ENCODE measurements at places on chromosomes 5 and 9. TPM values are rescaled to one million over a fixed set of nuclear protein-coding genes. Genes with fewer than 3 reads are reported as not detected.

- no peak for DNase-seq
Measured at GRCh38 chr5:141778206-141778605, 96.2 kb upstream of the ARAP3 start.

- DNase-seq = no peak
Measured at GRCh38 chr5:76683816-76684731, 31.9 kb upstream of the F2R start.

Gene JMY
- total RNA-seq = 10.3 TPM

GRCh38 chr9:25207402-25208195 is 470.6 kb downstream of the TUSC1 start:
- no peak for DNase-seq

DNA sequence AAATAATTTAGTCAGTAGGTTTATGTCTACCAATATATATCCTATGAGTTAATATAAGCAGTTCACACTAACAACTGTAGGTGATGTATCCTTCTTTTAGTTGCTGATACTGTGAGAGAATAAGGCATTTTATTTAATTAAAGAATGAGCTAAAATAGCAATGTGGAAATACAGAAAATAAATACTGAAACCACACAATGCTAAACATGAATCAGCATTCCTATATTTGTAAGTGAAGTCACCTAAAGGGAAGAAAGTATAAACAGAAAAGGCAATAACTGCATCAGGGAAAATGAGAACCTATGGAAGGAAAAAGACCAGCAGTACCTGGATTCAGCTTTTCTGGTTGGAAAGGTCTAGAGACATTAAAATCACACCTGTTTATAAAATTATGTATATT is 336.0 kb downstream of the PDE4D start:
- no peak for DNase-seq

DNA sequence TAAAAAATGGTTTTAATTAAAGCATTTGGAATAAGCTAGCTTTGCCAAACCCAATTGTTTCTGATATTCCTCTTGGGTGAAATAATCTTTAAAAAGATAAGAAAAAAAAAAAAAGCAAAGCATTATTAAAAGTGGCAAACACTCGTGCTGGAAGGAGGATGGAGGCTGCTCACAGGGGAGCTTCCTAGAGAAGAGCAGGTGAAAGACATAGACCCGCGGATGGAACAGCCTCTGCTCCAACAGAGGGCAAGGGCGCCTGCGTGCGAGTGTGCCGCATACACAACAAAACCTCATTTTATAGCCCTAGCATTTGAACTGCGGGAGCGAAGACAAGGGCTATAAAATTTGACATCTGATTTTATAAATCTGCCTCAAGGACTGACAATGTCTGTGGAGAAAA is 33.4 kb upstream of the SLC25A51 start:
- peak; percentile 15 for DNase-seq

- no peak for DNase-seq
Measured at GRCh38 chr9:92636627-92637026, 33.3 kb downstream of the IPPK start.

Gene SLC6A18
- total RNA-seq = not detected

Gene OR1J4
- total RNA-seq = not detected

DNA sequence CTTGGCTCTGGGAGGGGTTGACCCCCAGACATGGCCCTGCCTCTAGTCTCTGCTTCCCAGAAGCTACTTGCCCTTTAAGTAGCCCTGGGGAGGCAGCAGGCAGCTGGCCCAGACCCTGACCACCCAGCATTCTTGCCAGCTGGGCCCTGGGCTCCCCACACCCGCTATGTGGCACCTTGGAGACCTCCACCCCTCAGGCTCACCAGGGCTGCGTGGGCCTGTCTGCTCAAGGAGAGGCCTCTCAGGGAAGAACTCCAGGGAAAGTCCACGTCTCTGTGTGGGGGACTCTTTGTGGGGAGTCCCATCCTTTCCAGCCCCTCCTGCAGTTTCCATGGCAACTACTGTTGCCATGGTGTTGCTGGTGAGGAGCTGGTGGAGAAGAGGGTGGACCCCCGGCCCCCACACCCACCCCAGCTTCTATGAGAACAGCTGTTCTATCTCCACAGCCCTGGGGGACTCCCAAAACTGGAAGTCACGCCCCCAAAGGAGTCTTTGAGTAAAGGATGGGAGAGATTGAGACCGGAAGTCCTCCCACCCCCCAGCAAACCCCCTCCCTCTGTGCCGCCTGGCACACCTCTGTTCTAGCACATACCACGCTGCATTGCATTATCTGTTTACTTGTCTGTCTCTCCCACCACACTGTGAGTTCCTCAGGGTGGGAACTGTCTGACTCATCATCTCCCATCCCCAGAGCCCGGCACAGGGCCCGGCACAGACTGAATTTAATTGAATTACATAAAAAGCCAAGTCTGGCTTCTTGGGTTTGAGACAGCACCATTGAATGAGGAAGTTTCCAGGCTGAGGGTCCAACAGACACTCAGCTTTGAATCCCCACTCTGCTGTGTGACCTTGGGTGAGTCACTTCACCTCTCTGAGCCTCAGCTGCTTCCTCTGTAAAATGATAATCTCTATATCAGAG is 12.6 kb downstream of the DNM1 start:
- DNase-seq = no peak

Gene ZNF474
- total RNA-seq = not detected

GRCh38 chr9:10265153-10265631 is 347.6 kb downstream of the PTPRD start:
- no peak for DNase-seq

Gene CDKN2B
- total RNA-seq = 1.7 TPM

Gene SLC34A3
- not detected for total RNA-seq

GRCh38 chr9:133798160-133798559 is 60.0 kb upstream of the SARDH start:
- DNase-seq = no peak

- DNase-seq = no peak
Measured at GRCh38 chr9:105459336-105459735, 11.5 kb downstream of the FSD1L start.

Gene MYMK
- not detected for total RNA-seq

Gene OTULIN
- 19.9 TPM for total RNA-seq

- DNase-seq = no peak
Measured at GRCh38 chr9:117719161-117719920, 15.1 kb downstream of the TLR4 start.

GRCh38 chr9:126128494-126129142 is 198.0 kb upstream of the MVB12B start:
- DNase-seq = no peak

DNA sequence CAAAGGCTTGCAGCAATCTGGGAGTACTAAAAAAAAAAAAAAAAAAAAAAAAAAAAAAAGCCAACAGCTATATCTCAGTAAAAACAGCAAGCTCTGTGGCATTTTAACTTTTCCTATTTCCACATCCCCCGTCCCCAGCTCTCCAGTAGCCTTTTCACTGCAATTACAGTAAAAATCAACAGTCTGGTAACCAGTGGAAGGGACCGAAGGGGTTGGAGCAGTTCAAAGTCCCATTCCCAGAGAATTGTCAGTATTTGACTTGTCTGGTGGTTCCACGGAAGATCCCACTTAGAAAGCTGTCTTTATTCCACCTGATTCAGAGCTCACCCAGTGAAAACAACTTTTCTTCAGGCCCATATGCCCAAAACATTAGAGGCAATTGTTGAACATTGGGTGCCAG is 71.8 kb upstream of the ZBTB43 start:
- DNase-seq = no peak

Gene MAPK9
- total RNA-seq = 45.1 TPM

Gene BTNL8
- not detected for total RNA-seq

DNA sequence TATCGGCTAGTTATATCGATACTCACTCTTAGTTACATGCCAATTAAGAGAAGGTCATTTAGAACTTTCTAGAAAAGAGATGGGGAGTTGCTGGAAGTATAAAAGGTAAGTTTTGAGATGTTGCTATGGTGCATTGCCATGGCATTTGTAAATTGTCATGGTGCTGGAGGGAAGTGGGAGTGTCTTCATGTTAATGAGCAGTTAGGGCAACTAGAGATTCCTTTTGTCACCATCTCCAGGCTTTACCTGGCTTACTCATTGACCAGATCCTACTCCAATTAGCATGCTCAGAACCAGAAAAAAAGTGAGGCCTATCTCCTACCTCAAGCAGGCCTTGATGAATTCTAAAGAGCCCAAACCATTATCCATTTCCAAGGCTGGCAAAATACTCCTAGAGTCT is 82.8 kb downstream of the PRR16 start:
- DNase-seq = no peak

DNA sequence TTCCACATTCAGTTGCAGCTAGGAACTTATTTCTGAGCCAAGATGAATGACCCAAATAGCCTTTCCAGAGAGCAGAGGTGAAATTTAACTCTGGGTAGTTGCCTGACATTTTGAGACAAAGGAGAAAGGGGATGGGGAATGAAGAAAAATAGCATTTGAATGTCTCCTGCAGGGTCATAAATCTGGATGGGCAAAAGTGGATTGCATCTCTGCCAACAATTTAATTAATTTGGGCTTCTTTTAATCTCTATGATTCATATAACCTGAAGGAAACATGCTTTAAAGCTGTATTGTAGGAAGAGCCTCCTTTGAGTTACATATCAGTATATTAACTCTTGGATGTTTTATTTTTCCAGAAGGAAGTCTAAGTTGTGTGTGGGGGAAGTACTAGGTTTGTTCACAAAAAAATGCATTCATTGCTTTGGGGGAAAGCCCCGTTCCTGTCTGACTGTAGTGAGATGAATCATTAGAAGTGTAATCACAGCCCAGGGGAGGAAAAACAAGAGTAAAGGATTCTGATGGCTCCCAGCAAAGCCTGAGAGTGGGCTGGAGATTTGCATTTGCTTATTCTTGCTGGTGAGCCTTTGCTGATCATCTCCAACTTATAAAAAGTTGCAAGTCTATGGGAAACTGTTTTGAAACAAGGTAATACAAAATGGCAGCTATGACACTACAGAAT is 133.0 kb upstream of the IQGAP2 start:
- no peak for DNase-seq

DNA sequence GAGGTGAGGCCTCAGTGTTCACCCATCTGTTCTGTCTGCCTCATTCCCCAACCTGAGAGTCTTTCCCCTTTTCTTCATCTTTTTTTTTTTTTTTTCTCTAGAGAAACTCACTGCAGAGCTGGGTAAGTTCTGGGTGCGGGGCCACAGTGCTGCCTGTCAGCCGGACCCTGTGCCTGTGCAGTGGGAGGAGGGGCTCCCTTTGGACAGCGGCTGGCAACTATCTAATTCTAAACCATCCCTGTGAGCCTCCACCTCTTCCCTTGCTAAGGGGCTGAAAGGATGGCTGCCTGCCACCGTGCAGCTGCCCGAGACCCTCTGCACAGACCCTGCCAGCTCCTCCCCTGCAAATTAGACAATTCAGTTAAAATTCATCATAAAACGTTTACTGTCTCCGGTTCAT is 14.1 kb downstream of the BTNL9 start:
- no peak for DNase-seq

Gene AIF1L
- 22.7 TPM for total RNA-seq

GRCh38 chr5:101362067-101362466 is 459.0 kb upstream of the ST8SIA4 start:
- DNase-seq = no peak

Gene NR6A1
- 0.91 TPM for total RNA-seq

DNA sequence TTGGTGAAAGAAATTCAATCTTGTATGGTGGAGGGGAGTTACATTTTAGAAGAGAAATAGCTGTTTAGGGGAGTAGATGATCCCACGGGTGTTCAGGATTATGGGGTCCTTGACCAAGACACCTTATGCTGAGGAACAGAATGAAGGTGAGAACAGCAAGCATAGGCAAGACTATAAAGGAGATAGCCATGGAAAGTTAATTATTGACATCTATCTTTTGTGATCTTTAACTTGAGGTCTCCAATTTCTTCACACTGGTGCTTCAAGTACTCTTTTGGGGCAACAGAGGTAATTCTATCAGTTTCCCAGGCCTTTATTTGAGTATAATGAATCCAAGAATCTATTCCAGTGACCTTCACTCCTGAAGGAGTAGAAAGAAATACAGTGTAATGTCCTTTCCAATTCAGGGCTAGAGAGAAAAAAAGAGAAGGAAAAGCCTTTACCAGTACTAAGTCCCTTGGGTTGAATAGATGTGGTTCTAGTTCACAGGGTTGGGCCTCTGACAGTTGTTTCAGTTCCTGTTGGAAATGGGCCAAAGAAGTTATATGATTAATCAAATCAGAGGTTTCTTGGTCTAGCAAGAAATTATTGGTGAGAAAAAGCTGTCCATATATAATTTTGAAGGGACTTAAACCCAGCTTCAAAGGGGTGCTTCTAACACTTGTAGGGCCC is 2104.1 kb upstream of the ACO1 start:
- no peak for DNase-seq

Gene DNAH5
- 0.12 TPM for total RNA-seq

DNA sequence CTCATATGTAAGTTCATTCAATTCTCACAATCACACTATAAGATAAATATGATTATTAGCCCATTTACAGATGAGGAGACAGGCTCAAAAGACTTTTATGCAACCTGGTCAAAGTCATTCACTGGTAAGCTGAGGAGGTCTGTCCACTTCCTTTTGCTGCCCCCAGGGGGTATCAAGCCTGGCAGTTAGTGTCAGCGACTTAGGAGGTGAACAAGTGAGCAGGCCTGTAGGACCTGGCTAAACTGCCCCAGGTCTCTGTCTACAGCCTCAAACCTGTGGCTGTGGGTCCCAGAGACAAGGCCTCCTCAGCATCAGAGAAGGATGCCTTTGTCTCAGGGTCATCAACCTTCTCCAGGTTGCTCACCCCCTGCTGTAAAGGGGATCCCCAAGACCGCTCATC is 10.4 kb downstream of the TGFBI start:
- no peak for DNase-seq

Gene HNRNPH1
- total RNA-seq = 214 TPM

GRCh38 chr5:64108674-64109073 is 57.0 kb upstream of the RNF180 start:
- DNase-seq = no peak

Gene DDX41
- 43.5 TPM for total RNA-seq

- no peak for DNase-seq
Measured at GRCh38 chr5:31763424-31763823, 124.5 kb downstream of the PDZD2 start.

Gene LCN9
- not detected for total RNA-seq

Gene NEK6
- 19.2 TPM for total RNA-seq

- no peak for DNase-seq
Measured at GRCh38 chr5:140312067-140312790, 9.3 kb upstream of the PFDN1 start.

Gene AGXT2
- not detected for total RNA-seq

Gene GPR21
- total RNA-seq = 1.1 TPM

GRCh38 chr9:104900871-104901270 is 27.1 kb downstream of the ABCA1 start:
- DNase-seq = no peak

Gene IFNA6
- total RNA-seq = not detected

- DNase-seq = no peak
Measured at GRCh38 chr9:85402551-85402950, 339.2 kb downstream of the AGTPBP1 start.

Gene LCN15
- total RNA-seq = 0.48 TPM

- no peak for DNase-seq
Measured at GRCh38 chr9:129103595-129103965, 7.0 kb downstream of the CRAT start.
